Skeletal muscle tissue (tissue), 5 donors: ENCODE measurements at places on chromosomes 16 and 17. TPM values are rescaled to one million over a fixed set of nuclear protein-coding genes. Genes with fewer than 3 reads are reported as not detected.

The PKMYT1 gene
- total RNA-seq: 2.1 TPM

The TBC1D3G gene
- total RNA-seq: not detected

The CEP295NL gene
- 1.6 TPM for total RNA-seq

The CCDC144A gene
- total RNA-seq: 8.9 TPM

The CDH11 gene
- 80.9 TPM for total RNA-seq

The MT1E gene
- total RNA-seq: 18.8 TPM

The SGSH gene
- total RNA-seq: 6.3 TPM
